ENCODE measurements at places on chromosomes 13 and 19.

- no peak for DNase-seq
Measured at GRCh38 chr13:28582225-28582891, 76.6 kb upstream of the POMP start.

- no peak for DNase-seq
Measured at GRCh38 chr13:32501064-32501463, 37.5 kb downstream of the N4BP2L2 start.

DNA sequence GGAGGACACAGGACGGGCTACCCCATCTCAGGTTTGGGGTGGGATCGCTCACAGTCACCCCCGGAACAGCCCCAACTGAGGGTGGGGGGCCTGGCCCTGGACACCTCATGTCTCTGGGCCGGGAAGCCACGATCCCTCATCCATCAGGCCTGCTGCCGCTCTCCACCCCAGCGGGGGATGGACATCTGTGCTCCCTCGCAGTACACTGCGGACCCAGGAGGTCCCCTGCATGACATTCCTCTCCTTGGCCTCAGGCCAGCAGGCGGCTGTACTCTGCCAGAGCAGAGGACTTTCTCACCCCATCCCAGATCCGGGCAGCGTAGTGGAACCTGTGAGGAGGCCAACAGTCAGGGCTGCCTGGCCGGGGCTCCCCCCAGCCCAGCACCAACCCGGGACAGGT, 15.5 kb downstream of the IRGC start:
- no peak for DNase-seq

DNA sequence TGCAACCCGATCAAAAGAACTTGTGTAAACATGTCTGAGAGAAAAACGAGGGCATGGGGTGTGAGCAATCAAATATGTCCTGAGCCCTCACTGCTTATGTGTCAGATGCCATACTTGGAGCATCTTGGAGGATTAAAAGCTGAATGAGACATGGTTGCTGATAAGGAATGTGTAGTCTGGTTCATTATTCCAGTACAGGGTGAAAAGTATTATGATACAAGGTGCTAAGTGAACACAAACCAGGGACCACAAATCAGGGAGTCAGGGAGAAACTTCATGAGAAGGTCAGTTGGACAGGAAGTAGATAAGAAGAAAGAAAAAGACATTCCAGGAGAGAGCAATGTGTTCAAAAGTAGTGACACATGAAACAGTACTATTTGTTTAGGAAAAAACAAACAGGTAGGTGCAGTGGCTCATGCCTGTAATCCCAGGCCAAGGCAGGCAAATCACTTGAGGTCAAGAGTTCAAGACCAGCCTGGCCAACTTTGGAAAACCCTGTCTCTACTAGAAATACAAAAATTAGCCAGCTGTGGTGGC, 2.0 kb upstream of the RCBTB1 start:
- DNase-seq: no peak

DNA sequence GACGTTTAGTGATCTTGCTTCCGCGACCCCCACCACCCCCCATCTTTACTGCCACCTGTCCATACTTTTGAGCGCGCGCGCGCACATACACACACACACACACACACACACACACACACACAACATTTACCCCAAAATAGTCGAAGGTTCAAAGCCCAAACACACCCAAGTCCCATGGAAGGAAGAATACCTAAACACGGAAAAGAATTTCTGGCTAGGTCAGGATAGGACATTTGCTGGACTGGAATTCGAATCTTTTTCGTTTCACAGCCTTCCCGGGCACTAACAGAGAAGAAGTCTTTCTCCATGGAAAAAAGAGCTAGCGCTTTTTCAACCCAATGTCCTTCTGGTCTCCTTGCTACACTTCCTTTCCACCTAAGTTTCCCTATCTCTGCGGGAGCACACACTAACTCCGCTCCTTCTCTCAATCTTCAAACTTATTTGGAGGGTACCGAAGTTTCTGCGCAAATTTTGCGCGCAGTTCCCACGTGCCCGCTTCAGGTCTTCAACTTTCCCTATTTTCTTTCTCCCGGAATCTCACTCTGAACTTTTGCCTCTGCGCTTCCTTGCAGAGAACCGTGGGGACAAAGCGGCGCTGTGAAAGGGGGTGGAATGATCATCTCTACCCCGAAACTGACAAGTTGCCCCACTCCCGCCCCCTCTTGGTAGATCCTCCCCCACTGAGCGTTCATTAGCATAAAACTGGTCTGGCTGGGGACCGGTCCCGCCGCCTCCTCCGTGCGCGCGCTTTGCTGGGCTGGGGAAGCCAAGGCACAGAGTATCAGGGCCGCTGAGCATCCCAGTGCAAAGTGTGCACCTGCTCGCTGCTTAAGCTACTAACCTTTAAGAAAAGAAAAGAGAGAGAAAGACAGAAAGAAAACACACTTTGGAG, 2.7 kb downstream of the DACH1 start:
- no peak for DNase-seq

DNA sequence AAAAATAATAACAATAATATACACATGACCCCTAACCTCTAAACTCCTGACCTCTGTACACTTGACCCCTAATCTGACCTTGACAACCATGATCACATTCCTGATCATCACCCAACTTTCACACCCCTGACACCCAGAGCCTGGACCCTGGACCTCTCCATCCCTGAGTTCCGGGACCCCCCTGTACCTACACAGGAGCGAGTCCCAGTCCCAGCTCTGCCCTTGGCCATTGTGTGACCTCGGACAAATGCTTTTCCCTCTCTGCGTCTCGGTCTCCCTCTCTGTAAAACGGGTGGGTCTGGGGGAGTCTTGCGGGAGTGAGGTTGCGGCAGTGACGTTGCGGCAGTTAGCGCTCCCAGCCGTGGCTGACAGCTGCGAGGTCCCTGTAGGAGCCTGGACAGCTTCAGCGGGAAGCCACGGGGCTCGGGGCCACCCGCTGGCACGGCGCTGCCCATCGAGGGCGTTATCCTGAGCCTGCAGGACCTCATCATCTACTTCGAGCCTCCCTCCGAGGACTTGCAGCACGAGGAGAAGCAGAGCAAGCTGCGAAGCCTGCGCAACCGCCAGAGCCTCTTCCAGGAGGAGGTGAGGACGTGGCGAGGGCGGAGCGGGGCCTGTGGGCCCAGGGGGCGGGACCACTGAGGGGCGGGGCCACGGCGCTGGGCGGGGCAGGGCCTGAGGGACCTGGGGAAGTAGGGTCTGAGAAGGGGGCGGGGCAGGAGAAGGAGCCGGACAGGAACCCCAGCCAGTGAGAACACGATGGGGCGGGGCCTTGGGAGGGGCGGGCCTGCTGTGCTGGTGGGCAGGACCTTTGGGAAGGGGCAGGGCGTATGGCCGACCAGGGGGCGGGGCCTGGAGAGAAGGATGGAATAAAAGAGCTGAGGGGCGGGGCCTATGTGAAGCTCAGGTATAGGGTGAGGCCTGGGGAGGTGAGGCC, 19.2 kb downstream of the RYR1 start:
- DNase-seq: no peak

- no peak for DNase-seq
Measured at GRCh38 chr13:49840266-49840665, 47.8 kb upstream of the KPNA3 start.

DNA sequence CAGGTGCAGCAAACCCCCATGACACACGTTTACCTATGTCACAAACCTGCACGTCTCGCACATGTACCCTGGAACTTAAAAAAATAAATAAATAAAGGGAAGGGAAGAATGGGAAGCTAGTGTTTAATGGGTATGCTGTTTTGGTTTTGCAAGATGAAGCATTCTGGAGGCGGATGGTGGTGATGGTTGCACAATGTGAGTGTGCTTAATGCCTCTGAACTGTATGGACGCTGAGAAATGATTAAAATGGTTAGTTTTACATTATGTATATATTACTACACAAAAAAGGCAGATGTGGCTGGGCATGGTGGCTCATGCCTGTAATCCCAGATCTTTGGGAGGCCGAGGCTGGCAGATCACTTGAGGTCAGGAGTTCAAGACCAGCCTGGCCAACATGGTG, 17.8 kb downstream of the NFILZ start:
- no peak for DNase-seq

- no peak for DNase-seq
Measured at GRCh38 chr13:112839356-112840105, 129.5 kb upstream of the MCF2L start.

DNA sequence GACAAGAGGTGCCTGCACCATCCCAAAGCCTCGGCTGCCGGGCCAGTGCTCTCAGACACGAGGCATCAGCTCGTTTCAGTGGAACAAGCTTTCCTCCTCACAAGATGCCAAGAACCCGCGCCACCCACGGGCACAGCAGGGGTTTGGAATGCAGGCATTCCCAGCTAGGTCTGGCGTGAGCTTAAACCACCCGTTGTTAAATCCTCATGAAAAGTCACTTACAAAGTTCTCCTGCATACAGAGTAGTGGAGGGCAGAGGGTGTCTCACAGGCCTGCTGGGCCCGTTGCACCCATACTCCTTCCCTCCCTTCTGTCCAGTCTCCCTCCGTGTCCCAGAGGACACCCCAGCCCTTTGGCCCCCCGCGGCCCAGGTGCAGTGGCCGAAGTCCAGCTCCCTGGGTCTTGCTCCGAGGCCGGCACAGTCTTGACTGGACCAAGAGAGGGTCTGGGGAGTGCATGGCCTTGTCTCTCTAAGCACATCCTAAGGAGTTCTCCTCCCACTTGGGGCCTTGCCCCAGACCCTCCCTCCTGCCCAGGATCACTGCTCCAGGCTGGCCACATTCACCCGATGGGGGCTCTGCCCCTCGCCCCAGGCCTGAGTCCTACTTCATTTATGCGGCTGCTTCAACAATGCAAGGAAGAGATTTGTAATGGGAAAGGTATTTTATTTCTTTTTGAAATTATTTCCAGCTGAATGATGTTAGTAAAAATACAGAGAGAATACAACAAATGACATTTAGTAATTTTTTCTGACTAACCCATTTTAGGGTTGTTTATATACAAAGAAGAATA, 35.2 kb upstream of the GRTP1 start:
- no peak for DNase-seq

DNA sequence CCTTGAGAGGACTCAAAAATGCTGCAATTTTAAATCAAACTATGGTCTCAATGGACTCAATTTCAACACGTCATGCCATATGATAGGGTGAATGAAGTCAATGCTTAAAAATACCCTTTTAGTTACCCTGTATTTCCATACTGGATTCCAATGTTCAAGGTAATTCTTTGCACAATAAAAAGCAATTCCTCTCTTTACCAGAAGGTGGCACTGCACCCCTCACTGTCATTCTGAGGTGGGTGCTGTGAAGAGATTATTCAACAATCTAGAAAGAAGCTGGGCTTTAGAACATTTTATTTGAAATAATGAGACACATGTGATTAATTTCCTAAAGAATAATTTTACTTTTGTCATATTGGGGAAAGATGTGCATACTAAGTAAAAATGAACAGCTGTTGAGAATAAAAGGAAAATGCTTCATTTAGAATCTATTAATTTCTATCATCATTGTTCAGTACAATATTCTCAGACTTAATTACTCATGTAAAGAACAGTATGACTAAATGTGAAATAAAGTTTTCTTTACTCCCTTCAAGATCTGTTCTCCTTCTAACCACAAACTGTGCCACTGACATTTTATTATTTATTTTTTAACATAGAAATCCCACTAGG, 789.1 kb downstream of the GPC5 start:
- no peak for DNase-seq

GRCh38 chr19:7879836-7880235, 5.6 kb upstream of the PRR36 start:
- no peak for DNase-seq

- DNase-seq: no peak
Measured at GRCh38 chr13:112653071-112653470, 36.8 kb upstream of the ATP11A start.

GRCh38 chr13:86813198-86813597, 858.0 kb upstream of the SLITRK5 start:
- no peak for DNase-seq

DNA sequence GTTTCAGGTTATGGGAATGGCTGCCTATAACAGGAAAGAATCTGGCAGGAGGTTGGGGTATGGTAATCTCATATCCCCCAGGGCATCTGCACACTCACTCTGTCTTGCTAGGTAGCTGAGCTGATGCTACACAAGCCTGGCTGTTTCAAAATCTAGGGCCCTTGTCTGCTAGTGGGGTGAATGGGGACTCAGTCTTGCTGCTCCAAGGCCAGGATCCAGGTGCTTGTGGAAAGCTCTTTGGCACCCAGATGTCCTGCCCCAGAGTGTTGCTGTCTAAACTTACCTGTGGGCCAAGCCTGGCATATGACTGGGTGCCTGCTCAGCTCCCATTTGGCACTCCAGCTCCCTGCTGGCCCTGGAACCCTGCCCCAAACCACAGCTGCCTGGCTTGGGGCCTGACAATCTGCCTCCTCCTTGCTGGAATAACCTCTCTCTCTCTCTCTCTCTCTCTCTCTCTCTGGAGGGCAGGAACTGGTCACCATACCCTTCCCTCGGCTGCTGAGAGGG, 158.1 kb upstream of the TSC22D1 start:
- no peak for DNase-seq

GRCh38 chr13:94726425-94726824, 14.1 kb upstream of the SOX21 start:
- no peak for DNase-seq

DNA sequence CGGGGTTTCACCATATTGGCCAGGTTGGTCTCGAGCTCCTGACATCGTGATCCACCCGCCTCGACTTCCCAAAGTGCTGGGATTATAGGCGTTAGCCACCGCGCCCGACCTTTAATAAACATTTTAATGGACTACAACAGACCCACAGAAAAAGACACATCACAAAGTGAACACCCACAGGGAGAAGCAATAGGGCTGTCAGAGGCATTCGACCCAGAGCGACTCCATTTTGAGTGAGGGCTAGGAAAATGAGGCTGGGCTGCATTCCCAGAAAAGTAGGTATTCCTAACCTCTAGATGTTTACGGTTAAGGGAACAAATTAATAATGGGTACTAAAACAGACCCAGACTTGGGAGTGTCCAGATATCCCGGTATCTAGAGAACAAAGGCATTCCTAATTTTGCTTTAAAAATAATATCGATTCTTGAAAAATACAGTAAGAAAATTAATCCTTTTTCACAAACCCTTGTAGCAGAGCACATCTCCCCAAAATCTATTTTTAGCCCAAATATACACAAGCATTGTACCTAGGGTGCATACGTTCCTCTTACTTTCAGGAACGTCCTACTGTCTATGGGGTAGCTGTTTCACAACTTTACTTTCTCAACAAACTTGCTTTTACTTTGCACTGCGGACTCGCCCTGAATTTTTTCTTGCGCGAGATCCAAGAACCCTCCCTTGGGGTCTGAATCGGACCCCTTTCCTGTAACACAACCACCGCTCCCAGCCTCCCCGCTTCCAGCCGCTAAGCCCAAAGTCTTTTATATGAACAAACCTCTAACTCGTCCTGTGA, 811 bp upstream of the ZNF8 start:
- DNase-seq: no peak

GRCh38 chr19:30034321-30034720, 92.3 kb downstream of the URI1 start:
- no peak for DNase-seq

GRCh38 chr13:60494296-60494695, 97.3 kb downstream of the TDRD3 start:
- DNase-seq: no peak

- no peak for DNase-seq
Measured at GRCh38 chr13:31200637-31200971, 829 bp downstream of the B3GLCT start.

- DNase-seq: no peak
Measured at GRCh38 chr19:21482863-21483276, 22.5 kb upstream of the ZNF429 start.

GRCh38 chr13:74930402-74931165, 551.4 kb downstream of the TBC1D4 start:
- DNase-seq: no peak

GRCh38 chr19:53809518-53810186, 14.5 kb downstream of the NLRP12 start:
- no peak for DNase-seq

All from GM12878 (cell line).